ENCODE measurements at places on chromosomes 1 and 21.

DNA sequence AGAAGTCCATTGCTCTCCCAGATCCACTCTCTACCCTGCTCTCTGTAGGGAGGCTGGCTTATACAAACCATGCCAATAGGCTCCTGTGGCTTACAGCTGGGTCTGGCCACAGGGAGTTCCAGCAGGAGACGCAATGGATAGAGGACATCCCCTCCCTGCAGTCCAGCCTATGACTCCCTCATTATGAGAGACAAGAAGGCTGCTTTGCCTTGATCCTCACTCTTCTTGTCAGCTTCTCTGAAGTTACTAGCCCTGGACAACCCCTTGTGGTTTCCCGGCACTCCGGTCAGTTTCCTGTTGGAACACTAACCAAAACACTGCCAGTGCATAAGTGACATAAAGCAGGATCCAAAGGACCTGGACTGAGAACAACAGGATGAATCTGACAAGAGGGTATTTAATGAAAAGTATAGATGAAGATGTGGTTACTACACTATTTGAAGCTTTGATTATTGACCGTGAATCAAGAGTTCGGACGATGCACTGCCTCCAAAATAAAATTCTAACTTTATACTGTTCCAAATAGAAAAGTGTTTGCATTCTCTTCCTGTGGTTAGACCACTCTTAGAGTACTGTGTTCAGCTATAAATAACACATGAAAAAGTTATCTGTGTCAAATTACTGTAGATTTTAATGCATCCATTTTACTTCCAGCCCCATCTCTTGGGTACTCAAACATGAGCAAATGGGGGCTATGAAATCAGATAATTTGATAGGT lies 32.7 kb upstream of the ZNF326 start:
- peaks cover 14% of the 10 kb centered on the region for H3K4me1 ChIP-seq
- no peak overlapping the region for H3K4me3 ChIP-seq
- H3K36me3 ChIP-seq, result peaks cover 2% of the 10 kb centered on the region
- no peak for DNase-seq

- no peaks in the 10 kb centered on the region for H3K4me1 ChIP-seq
- no peaks in the 10 kb centered on the region for H3K36me3 ChIP-seq
- H3K4me3 ChIP-seq, result no peak overlapping the region
- H3K27ac ChIP-seq, result no peak overlapping the region
- DNase-seq, result no peak
These were observed 411.8 kb downstream of the KCNT2 start for GRCh38 chr1:196196486-196196885.

- H3K27ac ChIP-seq, result no peak overlapping the region
- peaks cover 4% of the 10 kb centered on the region for H3K27me3 ChIP-seq
- no peak for DNase-seq
- peaks cover 19% of the 10 kb centered on the region for H3K4me1 ChIP-seq
These were observed 4.9 kb upstream of the S100A3 start for GRCh38 chr1:153553830-153554541.

DNA sequence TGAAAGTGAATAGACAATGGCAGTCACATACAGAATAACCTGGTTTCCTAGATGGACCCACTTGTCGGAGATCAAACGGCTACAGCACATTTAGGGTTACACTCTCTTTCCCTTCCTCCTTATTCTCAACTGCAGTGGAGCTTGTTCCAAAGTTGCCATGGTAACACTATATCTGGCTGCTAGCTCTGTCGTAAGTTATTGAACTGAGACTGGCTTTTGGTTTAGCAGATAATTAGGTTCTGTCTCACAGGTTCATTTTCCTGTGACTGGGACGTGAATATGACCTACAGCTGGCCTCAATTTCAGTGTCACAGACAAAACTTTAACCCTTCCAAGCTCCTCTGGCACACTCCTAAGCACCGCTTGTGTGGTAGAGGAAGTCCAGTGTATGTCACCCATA lies 875.8 kb downstream of the USP25 start:
- DNase-seq, result no peak
- no peaks in the 10 kb centered on the region for H3K36me3 ChIP-seq
- H3K4me3 ChIP-seq, result no peak overlapping the region
- no peak overlapping the region for H3K27ac ChIP-seq
- H3K27me3 ChIP-seq, result no peaks in the 10 kb centered on the region

GRCh38 chr1:54547601-54548388 lies at the start of gene ACOT11:
TSS of gene ACOT11 (plus strand) at chr1:54548228. CDS start at chr1:54548310, 82 bp downstream.
- no peak within 1 kb of the TSS for H3K4me3 ChIP-seq
- peaks cover 5% of the 10 kb centered on the region for H3K27me3 ChIP-seq
- no peak within 1 kb of the TSS for H3K27ac ChIP-seq
- no peaks in the 10 kb centered on the region for H3K36me3 ChIP-seq
- no peak for DNase-seq

- no peaks in the 10 kb centered on the region for H3K36me3 ChIP-seq
- peaks cover 51% of the 10 kb centered on the region for H3K27me3 ChIP-seq
- no peak overlapping the region for H3K4me3 ChIP-seq
- DNase-seq, result peak; percentile 11
These were observed 74.4 kb downstream of the PTGS2 start for GRCh38 chr1:186605762-186606350.

DNA sequence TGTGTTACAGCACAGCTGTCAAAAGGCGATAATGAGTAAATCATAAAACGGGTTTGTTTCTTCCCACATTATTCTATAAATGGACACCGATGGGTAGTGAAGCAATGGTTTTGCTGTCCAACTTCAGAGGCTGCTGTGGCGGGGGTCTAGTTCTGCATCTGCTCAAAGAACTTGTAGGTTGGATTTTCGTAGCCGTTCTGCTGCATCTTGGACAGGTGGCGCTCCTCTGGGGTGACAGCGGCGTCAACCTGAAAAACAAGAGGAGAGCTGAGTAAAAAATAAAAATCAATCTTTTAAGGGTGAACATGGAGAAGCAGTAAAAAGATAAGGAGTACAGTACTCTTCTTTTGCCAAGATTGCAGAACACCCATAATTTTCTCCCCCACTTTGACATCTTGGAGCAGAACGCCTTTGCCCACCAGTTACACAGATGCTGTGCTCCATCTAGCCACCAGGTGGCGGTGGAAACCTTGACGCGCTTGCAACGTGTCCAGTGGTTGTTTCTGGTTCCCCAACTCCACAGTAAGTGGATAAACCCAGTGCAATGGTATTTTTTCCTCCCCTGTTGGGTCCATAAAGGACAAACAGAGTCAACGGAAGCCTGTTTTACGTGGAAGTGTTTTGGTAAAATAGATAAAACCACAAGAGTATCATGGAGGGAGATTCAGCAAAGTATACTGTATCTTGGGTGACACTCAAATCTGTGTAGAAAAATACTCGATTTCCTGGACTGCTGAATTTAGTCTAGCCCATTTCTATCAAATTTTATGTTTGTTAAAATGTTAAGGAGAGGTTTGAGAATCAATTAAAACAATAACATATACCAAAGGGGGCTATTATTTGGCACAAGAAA lies 147.0 kb downstream of the GABPA start:
- no peaks in the 10 kb centered on the region for H3K36me3 ChIP-seq
- DNase-seq, result peak; percentile 48
- H3K27ac ChIP-seq, result no peak overlapping the region
- H3K4me3 ChIP-seq, result no peak overlapping the region
- no peaks in the 10 kb centered on the region for H3K4me1 ChIP-seq
- H3K27me3 ChIP-seq, result no peaks in the 10 kb centered on the region

DNA sequence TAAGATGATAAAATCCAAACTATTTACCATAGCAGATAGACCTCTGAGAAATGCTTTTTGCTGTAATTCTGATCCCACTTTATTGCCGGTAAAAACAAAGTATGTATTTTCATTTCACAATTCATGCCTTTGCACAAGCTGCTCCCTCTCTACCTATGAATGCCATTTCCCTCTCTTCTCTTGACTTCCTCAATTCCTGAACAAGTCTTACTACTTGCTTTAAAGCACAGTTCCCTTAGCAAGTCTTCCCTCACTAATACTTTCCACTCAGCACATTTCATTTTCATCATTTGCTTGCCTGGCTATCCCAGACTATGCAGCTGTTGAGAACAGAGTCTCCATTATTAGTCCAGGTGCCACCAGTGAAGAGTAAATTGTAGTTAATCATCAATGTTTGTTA lies 13.8 kb downstream of the GPATCH2 start:
- no peak for DNase-seq
- H3K4me3 ChIP-seq, result no peak overlapping the region
- H3K36me3 ChIP-seq, result peaks cover 21% of the 10 kb centered on the region
- H3K27me3 ChIP-seq, result no peaks in the 10 kb centered on the region

DNA sequence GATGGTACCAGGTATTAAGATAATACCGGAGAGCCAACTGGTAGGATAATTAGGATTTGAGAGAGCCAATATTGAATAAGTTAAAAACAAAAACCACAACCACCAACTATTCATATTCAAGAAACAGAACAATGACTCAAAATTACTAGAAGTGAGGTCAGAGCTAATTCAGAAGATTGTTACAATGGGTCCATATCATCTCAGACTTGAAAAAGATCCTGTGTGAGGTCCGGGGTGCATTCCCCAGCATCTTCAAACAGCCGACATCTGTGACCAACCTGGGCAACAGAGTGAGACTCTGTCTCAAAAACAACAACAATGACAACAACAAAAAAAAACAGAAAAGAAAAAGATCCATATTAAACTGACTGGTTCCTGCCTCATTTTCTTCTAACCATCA lies 18.6 kb downstream of the AK2 start:
- peaks cover 62% of the 10 kb centered on the region for H3K36me3 ChIP-seq
- no peak overlapping the region for H3K4me3 ChIP-seq
- H3K27me3 ChIP-seq, result no peaks in the 10 kb centered on the region
- DNase-seq, result no peak
- peak overlapping the region; percentile 88 for H3K27ac ChIP-seq
- peaks cover 25% of the 10 kb centered on the region for H3K4me1 ChIP-seq

GRCh38 chr1:218496561-218496960 lies 151.4 kb downstream of the TGFB2 start:
- no peak overlapping the region for H3K27ac ChIP-seq
- no peaks in the 10 kb centered on the region for H3K36me3 ChIP-seq
- no peak overlapping the region for H3K4me3 ChIP-seq

DNA sequence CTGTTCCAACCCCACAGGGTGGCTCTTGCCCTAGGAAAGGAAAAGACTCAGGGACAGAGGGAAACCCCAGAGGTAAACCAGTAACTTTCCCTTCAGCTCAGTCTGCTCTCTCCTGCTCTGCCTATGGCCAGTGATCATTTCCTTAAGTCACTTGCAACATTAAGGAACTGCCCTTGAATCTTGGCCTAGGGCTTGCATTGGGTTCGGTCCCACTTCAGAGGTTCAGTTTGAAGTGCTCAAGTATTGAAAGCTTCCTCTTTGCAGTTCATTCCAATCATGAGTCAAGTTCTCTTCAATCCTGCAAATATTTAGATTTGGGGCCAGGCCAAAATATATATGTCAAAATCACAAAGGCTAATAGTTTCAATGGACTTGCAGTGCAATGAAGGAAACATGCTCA lies 97.7 kb upstream of the IRF2BP2 start:
- peaks cover 23% of the 10 kb centered on the region for H3K4me1 ChIP-seq
- DNase-seq, result no peak
- peaks cover 4% of the 10 kb centered on the region for H3K27me3 ChIP-seq
- no peak overlapping the region for H3K4me3 ChIP-seq

DNA sequence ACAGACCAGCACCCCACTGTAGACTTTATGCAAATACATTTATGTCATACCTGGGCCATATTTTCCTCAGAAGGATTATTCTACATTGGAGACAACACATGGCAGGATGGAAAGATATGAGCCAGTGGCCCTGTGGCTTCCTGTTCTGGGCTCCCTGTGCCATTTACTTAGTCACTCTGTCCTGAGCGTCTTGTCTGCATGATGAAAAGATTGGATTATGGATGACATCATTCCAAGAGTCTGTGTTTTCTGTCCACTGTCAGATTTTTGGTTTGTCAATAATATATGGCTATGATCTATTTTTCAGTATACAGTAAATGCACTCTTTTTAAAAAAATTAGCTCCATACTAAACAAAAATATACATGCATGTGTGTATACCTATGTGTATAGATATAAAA lies 30.8 kb downstream of the IGSF5 start:
- H3K36me3 ChIP-seq, result no peaks in the 10 kb centered on the region
- no peak for DNase-seq
- H3K27me3 ChIP-seq, result no peaks in the 10 kb centered on the region
- no peak overlapping the region for H3K27ac ChIP-seq

DNA sequence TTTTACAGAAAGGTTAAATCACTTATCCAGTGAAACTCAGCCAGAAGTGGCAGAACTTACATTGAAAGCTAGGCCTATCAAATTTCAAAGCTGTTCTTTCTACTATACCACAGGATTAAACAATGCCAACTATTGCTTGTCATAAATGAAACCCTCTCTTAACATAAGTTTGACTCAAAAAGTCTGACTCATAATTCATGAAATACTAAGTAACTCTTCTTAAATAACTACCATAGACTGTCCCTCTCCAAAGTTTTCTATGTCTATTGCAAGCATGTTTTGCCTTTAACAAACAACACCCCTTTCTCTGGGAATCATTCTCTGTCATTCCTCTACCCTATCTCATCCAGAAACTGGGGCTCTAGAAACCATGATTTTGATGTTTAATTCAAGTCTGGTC lies 109.5 kb upstream of the UBE2U start:
- peaks cover 12% of the 10 kb centered on the region for H3K27me3 ChIP-seq
- no peak overlapping the region for H3K4me3 ChIP-seq
- DNase-seq, result no peak
- H3K4me1 ChIP-seq, result no peaks in the 10 kb centered on the region

GRCh38 chr1:166322470-166322869 lies 155.7 kb upstream of the FAM78B start:
- H3K36me3 ChIP-seq, result no peaks in the 10 kb centered on the region
- no peak overlapping the region for H3K4me3 ChIP-seq
- H3K27ac ChIP-seq, result no peak overlapping the region
- no peak for DNase-seq

- no peak overlapping the region for H3K27ac ChIP-seq
- H3K4me3 ChIP-seq, result no peak overlapping the region
- H3K36me3 ChIP-seq, result peaks cover 49% of the 10 kb centered on the region
- peaks cover 12% of the 10 kb centered on the region for H3K4me1 ChIP-seq
- DNase-seq, result no peak
These were observed 49.7 kb downstream of the PGM1 start for GRCh38 chr1:63642901-63643300.

DNA sequence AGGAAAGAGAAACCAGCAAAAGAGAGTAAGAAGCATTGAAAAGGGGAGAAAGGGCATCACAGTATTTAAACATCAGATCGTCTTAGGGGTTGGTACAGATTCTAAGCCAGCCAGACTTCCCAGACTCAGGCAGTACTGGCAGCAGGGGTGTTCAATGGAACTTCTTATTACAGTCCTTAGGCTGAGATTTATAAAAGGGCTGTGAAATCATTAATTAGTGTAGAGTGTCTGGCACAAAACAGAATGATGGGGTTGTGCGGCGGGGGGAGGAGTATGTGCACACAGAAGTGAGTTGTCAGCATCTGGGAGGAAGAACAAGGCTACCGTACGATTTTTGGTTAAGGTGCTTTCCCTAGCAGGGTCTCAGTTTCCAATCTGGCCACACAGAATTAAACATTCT lies 38.2 kb downstream of the ARHGEF11 start:
- DNase-seq, result no peak
- H3K4me3 ChIP-seq, result no peak overlapping the region
- peaks cover 42% of the 10 kb centered on the region for H3K27me3 ChIP-seq
